Activated CD4-positive, alpha-beta T cell treated with anti-CD3 and anti-CD28 coated beads for 4 hours (primary cell): ENCODE measurements at places on chromosomes 6 and 20.

DNA sequence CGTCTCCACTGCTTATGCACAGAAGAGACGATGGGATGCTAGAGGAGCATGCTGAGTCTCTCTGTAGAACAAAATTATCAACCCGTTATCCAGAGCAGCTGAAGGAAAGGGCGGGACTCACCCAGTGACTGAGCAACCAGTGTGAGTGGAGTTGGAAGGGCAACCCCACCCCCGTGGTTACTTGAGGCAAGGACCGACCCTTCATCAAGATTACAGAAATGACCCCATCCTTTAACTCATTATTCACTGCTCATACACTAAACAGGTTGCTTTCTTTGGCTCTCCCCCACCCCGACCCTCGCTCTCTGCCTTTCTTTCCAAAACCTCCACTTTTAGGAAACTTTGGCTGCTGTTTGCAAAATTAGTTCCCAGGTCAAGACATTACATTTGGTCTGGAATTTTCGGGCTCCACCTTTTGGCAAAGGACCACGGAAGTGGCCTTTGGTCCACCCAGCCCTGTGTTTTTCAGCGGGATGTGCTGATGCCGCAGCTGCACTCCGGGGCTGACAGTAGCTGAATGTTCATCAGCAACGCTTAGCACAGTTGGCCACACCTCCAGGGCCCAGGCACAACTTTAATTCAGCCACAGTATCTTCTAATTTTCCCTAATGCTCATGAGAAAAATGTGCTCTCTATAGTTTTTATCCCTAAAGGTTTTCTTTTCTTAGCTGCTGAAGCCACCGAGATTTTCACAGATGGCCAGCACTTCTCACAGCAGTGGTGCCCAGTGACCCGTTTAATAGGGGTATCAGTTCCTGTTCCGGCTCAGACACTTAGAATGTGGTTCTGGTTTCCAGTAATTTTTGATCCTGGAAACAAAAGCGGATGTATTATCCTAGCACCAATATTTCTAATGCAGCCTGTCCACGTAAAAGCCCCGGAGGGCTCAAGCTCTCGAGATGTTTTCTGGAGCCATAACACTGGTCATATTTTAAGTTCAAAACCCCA lies 103.6 kb upstream of the NXT1 start:
- DNase-seq: no peak

DNA sequence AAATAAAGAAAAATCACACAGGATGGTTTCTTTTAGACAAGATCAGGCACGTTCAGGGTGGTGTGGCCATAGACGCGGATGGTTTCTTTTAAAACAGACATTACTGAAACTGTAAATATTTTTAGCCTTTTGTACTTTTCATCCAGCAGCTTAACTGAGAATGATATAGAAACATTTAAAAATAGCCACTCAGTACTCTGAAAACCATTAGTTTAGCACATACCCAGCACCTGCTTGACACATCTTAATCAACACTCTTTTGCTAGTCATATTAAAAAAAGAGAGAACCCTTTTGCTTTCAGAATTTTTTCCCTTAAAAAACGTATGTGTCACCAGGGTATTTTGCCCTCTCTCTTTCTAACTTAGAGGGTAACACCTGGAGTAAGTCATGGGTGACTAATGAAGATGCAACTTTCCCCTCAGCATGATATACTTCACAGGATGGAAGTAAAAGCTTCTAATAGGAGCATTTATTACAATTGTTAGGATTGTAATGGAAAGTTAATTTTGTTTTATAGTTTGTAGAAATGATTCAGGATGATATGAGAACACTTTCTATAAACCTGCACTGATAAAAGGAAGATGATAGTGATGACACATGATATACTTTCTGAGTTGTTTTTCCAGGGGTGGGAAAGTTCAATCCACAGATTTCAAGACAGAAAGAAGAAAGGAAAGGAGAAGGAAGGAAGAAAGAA lies 45.2 kb downstream of the BACH2 start:
- DNase-seq: no peak

- no peak for DNase-seq
Observed at GRCh38 chr6:105790635-105791034, 295.5 kb upstream of the PRDM1 start.

DNA sequence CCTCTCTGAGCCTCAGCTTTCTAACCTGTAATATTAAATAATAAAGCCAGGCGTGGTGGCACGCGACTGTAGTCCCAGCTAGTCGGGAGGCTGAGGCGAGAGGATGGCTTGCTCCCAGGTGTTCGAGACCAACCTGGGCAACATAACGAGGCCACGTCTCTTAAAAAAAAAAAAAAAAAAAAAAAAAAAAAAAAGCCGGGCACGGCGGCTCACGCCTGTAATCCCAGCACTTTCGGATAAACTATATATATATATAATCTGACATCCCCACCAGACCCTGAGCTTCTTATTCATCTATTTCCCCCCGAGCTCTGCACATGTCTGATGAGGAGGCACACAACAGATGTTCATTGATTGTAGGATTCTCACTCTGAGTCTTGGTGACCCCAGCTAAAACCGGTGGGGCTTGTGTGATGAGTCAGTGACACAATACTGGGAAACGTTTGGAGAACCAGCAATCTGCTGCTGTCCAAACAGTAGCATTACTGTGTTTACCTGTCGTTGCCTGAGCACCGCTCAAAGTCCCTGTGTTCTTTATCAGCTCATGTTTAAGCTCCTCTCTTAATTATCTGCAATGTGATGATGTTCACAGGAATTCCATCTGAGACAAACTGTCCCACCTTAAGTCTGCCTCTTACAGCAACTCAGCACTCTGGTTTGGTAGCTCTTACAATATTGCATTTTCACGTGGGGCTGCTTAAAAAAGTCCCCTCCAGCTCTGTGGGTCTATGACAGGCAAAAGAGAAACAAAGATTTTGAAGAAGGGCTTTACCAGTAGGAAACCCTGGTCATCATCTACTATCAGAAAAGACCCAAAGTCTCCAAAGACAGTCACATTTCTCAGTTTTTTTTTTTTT lies 1.0 kb upstream of the SPATA2 start:
- no peak for DNase-seq

DNA sequence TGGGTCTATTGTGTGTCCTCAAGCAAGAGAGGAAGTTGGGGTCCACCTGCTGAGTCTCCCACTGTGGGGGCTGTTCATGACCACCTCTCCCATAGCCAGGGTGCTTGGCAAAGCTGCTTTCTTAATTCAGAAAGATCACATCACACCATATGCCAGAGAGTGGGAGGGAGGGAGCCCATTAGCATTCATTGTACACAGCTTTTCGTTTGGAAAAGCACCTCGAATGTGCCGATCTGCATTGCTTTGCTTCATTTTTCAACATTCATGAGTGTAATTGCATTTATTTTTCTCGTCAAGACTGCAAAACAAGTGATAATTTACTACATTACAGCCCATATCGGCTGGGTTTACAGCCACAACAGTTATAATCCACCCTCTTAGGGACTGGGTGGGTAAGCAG lies 327.3 kb downstream of the PTPRT start:
- no peak for DNase-seq
